ENCODE measurements at places on chromosomes 7 and 10. TPM values are rescaled to one million over a fixed set of nuclear protein-coding genes. Genes with fewer than 3 reads are reported as not detected.

Gene NUTM2E
- 0.46 TPM for total RNA-seq

Gene FKBP9
- total RNA-seq: 62.7 TPM

Gene CTAGE15
- 0.69 TPM for total RNA-seq

Gene TMEM236
- total RNA-seq: 0.23 TPM

Gene CPA4
- total RNA-seq: 1.4 TPM

Gene ZNF804B
- 8.3 TPM for total RNA-seq

Gene LBX1
- not detected for total RNA-seq

Gene SEMA3D
- 10.1 TPM for total RNA-seq

Gene CPXM2
- total RNA-seq: 4.8 TPM

Gene SPDYE16
- 0.23 TPM for total RNA-seq

Gene SPOCK2
- total RNA-seq: 207 TPM

Gene AGR2
- total RNA-seq: 0.46 TPM

Gene ZNF92
- 36.9 TPM for total RNA-seq

Gene RTKN2
- total RNA-seq: 10.6 TPM

Gene CREB5
- 9.2 TPM for total RNA-seq

Gene OR2A7
- total RNA-seq: 0.69 TPM

Gene SLC26A3
- total RNA-seq: not detected

Gene INMT
- 0.23 TPM for total RNA-seq

Gene DENND2A
- total RNA-seq: 43.8 TPM

Gene VIM
- 259 TPM for total RNA-seq

Gene TAS2R41
- total RNA-seq: not detected

All from diencephalon (tissue), 1 donor.